Stimulated activated CD4-positive, alpha-beta T cell treated with anti-CD3 and anti-CD28 coated beads, Interleukin-2, amount 100 ng/mL, for 24 hours (primary cell): ENCODE measurements at places on chromosomes 3 and 15.
A peak's percentile ranks its signal among the peaks of the same experiment; 100 is the strongest.

- DNase-seq: no peak
Observed at GRCh38 chr3:52874864-52875587, 22.3 kb downstream of the STIMATE start.

- DNase-seq: no peak
Observed at GRCh38 chr3:66261355-66261754, 40.6 kb downstream of the SLC25A26 start.

DNA sequence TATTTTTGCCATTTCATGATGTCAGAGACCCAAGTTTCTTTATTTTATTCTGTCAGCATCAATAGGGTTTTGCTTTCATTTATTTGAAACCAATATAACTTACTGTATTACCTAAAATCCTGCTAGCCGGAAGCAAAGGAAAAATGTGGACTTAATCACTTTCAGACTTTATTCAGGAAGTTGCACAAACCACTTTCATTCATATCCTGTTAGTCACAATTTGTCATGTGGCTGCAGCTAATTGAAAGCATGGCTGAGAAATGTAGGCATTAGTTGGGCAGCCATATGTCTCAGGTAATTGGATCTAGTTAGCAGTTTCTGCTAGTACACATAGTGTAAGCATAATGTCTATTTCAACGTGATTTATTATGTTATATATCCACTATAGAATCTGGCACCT lies 462.3 kb upstream of the SGO1 start:
- DNase-seq: no peak

DNA sequence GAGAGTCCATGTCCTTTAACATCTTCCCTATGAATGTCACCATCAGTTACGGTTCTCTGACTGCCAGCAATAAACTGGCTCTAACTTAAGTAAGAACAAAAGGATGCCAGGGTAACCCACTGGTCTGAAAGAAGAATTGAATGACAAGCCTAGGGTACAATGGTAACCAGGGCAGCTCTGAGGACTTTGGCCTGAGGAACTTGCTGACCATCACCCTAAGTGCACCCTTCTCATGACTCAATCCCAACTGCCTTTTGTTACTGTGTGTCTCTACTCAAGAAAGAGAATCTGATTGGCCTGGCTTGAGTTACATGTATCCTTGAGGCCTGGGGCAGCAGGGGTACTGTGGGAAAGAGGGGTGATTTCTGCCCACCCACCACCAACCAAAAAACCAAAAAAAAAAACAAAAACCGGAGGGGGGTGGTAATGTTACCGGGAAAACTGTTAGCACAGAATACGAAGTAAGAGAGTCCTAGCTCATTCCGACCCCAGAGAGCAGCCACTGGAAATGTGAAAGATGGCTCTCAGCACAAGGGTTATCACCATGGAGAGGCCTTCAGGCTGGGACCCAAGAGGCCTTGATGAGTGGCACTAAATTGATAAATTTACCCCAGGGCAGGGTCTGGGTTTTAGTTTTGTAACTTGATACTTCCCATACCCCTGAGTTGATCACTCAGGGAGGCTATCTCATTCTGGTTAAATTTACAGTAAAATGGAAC lies 9.3 kb upstream of the SLC28A1 start:
- no peak for DNase-seq

DNA sequence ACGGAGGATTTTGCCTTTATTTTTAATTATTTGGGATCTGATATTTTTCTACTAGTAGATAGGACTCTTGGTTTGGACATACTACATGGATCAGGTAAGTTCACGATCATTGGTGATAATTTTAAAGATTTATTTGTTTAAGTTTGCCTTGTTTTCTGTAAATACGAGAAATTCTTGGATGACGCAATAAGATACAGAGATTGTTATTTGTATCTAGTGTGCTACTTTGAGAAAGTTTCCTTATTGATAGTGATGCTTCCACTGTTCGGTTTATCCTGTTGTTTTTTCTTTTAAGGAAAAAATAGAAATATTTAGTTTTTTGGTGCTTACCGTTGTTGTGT lies 577 bp downstream of the CHD2 start:
- DNase-seq: no peak

- no peak for DNase-seq
Observed at GRCh38 chr15:59838900-59839299, 149.8 kb upstream of the BNIP2 start.

GRCh38 chr15:92906563-92907081 lies 6.5 kb downstream of the CHD2 start:
- DNase-seq: no peak

DNA sequence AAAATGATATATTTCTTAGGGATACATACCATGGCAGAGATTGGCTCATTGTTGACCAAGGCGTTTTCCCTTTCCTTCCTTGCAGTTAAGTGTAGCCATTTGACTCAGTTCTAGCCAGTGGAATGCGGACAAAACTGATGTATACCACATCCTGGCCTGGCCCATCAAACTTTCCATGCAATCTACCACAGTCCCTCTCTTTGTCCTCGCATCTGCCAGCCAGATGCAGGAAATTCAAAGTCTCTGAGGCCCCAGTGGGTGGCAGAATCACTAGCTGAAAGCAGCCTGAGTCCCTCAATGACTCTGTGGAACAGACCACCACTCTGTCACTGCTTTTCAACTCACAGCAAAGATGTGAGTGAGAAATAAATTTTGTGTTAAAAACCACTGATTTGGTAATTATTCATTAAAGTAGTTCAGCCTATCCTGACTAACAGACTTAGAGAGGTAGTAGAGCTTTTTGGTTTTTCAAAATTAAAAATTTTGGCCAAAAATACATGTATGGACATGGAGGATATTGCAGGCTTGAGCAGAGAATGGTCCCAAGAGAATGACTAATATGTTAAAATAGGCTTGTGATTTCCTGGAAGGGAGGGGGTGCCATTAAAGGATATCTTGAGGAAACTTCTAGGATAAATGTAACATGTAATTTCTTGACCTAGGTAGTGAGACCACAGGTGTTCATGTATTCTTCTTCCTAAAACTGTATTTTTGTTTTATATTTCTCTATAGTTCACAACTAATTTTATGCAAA lies 10.9 kb downstream of the LRRFIP2 start:
- peak; percentile 42 for DNase-seq

GRCh38 chr15:85792912-85793590 lies 1.7 kb downstream of the KLHL25 start:
- DNase-seq: peak; percentile 42

DNA sequence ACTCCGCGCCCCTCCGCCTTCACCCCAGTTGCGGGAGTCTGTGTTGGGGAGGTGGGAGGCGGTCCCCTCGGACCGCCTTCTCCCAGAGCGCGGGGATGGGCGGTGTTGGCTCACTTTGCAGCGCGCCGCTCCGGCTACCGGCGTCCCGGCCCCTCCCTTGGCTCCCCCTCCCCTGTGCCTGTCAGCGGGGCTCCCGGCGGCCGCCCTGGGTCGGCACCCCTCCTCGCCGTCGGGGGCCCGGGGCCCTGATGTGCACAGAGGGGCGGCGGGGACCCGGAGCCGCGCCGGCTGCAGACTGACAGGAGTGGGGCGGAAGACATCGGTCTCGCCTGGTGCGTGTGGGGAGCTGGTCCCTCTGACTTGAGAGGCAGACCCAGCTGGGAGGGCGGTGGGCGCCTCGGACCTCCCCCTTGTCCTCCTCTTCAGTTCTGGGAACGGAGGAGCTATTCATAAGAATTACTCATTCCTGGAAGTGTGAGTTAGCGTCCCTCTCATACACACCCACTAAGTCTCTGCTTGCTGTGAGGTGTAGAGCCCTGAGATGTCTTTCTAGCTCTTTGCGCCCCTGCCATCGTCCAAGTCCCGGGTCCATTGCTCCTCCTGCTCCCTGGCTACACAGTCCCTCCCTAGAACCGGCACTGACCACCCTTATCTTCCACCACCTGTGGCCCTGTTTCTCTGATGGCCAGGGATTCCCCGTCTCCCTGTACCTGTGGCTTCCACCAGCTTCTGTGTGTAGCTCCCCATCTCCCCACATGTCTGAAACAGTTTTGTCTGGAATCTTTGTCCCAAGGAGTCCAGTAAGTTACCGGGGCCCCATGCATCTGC lies 42.3 kb upstream of the ROPN1 start:
- peak; percentile 21 for DNase-seq

- DNase-seq: no peak
Observed at GRCh38 chr3:72368331-72368975, 479.8 kb downstream of the SHQ1 start.

DNA sequence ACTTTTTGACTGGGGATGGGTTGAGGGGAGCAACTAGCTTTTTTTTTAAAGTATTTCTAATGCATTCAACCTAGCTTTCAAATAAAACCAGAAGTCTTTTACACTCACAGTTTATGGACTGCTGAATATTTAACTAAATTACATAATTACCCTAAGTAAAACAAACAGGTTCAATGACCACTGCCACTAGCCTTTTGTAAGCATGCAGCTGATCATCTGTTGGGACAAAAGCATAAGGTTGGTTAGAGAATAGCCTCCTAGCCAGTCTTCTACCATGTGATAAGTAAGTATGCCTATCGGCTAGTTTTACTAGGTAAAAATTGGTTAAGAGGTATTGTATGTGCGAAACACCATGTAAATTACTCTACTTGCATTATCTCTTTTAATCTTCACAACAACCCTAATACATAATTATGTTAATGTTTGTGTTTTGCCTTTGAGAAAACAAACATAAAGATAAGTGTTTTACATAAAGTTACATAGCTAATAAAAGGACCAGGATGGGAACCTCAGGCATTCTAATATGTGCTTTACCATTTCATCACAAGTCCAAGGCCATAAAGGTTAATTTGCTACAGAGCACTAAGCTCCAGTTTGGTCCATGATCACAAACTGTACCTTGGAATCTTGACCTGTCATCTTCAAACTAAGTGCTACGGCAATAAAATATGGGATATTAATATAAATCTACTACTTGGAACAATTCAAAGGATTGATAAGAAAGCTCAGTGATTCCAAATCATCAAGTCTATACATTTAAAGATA lies 13.2 kb downstream of the PFN2 start:
- no peak for DNase-seq

GRCh38 chr3:53650424-53650823 lies 156.0 kb downstream of the CACNA1D start:
- peak; percentile 2 for DNase-seq

DNA sequence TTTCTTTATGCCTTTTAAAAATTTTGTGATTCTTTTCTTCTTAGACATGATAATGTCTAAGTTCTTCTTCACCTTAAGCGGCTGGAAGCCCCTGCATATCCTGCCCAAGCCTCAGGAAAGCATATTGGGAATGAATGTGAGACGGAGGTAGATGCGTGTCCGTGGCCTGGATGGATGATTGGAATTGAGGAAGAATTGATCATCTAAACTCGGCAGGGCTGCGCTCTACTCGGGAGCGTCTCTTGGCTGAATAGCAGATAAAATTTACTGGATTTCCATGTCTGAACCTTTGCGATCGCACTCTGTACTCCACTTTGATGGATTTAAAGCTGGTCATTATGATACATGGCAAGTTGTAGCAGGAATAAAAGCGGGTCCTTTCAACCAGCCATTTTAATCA lies 406.7 kb upstream of the ONECUT1 start:
- DNase-seq: no peak

- no peak for DNase-seq
Observed at GRCh38 chr3:195080571-195081151, 190.3 kb downstream of the XXYLT1 start.

DNA sequence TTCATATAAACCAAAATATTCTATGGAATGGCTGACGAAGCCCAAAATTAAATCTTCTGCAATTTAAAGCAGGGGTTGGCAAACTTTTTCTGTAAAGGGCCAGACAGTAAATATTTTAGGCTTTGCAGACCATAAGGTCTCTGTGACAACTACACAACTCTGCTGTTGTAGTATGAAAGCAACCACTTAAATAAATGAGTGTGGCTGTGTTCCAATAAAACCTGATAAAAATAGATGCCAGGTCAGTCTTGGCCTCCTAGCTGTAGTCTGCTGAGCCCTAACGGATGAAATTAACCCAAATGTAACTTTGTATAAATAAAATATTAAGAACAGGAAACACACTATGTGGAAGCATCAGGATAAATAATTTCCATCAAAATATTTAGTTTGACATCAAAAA lies 104.2 kb downstream of the FBXL22 start:
- no peak for DNase-seq

DNA sequence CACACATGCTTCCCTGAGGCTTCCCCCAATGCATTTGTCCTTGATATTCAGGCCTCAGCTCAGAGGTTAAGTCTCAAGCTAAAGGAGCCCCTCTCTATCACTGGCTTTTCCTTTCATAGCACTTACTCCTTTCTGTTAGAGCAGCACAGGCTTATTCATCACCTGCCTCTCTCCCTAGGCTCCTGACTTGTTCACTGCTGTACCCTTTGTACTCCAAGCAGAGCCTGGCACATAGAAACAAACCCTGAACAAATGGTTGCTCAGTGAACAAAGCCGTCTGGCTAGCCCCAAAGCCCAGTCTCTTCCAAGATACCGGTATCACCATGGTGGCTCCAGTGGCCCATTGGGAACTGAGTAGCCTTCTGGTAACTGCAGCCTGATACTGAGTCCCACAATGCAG lies 231.1 kb upstream of the TRIM42 start:
- DNase-seq: no peak

- no peak for DNase-seq
Observed at GRCh38 chr3:128505771-128506170, 12.8 kb upstream of the GATA2 start.

DNA sequence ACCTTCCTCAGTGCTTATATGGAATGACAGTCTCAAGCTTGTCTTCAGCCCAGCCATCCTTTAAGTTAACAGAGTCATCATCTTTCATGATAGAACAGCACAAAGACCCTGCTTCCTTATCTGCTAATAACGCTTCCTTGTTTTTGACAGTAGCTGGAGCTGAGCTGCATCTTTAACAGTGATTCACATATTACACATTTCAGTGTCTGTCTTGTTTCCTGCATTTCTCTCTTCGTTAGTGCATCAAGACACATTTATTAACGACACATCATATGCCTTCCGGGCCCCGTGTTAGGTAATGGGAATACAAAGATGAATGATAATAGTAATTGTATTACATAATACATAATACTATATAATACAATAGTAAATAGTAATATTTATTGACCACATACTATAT lies 30.2 kb upstream of the GREM1 start:
- DNase-seq: no peak

DNA sequence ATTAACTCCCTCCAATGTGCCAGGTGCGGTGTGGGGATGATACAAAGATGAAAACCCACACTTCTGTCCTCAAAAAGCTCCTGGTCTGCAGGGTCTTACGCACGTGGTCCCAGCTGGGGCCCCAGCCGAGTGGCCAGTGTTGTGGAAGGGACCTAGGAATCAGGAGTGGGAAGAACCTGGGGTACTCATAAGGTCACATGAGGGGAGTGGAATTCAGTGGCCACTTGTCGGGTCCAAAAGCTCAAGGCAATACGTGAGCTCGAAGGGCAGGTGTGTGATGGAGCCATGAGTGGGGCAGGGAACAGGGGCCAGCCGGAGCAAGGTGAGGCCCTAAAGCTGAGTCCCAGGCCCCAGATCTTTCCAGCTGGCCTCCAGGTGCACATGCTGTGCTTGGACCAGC lies 260.0 kb upstream of the LYSMD4 start:
- no peak for DNase-seq

- peak; percentile 21 for DNase-seq
Observed at GRCh38 chr3:161349529-161350312, 21.6 kb downstream of the SPTSSB start.
